ENCODE measurements at places on chromosomes 5 and 9. TPM values are rescaled to one million over a fixed set of nuclear protein-coding genes. Genes with fewer than 3 reads are reported as not detected.

- DNase-seq, result no peak
- H3K36me3 ChIP-seq, result peaks cover 23% of the 10 kb centered on the region
- no peaks in the 10 kb centered on the region for H3K27me3 ChIP-seq
- H3K4me1 ChIP-seq, result peaks cover 61% of the 10 kb centered on the region
- no peak overlapping the region for H3K27ac ChIP-seq
Observed at GRCh38 chr9:38009990-38010389, 59.0 kb downstream of the SHB start.

DNA sequence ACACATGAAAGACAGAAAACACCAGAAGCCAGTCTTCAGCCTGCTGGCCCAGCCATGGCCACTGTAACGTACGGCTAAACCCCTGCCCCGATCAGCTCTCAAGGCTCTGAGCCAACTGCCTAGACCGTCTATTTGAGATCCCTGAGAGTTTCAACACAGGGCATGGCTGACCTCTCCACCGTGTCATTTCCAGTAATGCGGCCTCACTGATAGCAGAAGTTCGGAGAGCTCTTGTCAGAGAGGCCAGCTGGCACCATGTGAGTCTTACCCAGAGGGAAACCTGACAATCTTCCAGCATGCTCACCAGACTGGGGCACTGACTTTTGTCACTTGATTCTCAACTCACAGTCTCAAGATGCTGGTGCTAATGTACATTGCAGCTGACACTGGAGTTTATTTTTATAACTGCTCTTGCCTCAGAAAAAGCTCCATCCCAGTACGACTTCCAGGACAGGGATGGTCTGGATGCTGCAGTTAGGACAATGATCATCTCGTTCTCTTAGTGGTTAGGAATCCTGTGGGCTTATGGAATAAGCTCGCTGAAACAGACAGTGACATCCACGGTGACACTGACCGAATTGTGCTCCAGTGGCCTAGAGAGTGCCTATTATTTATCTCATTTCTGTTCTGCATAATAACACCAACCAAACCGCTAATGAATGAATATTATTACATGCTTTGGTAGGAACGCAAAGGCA is 372.7 kb downstream of the ICE1 start:
- no peaks in the 10 kb centered on the region for H3K27me3 ChIP-seq
- no peak overlapping the region for H3K27ac ChIP-seq
- H3K4me1 ChIP-seq, result no peaks in the 10 kb centered on the region
- DNase-seq, result no peak
- H3K36me3 ChIP-seq, result no peaks in the 10 kb centered on the region

PRDM9 gene
- not detected for polyA plus RNA-seq

SLF1 gene
- 3.5 TPM for polyA plus RNA-seq

DNA sequence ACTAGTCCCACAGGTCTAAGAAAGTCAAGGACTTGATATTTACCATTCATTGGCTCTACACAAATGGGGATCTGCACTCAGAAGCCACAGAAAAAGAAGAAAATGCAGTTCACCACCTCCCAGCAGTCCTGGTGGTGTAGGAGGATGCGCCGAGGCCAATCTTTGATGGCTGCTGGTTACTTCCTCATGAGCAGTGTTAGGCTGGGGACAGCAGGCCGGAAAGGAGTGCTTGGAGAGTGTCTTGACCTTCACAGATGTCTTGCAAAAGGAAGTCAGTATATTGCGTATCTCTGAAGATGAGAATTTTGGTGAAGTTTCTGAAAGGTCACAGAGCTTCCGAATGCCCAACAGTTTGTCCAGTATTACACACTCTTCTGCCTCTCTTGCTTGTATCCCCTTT is 597.0 kb downstream of the EBF1 start:
- no peak overlapping the region for H3K27ac ChIP-seq
- no peak overlapping the region for H3K4me3 ChIP-seq
- DNase-seq, result no peak
- H3K27me3 ChIP-seq, result no peaks in the 10 kb centered on the region
- no peaks in the 10 kb centered on the region for H3K36me3 ChIP-seq
- H3K4me1 ChIP-seq, result no peaks in the 10 kb centered on the region

- H3K4me3 ChIP-seq, result no peak overlapping the region
- H3K27me3 ChIP-seq, result no peaks in the 10 kb centered on the region
- H3K27ac ChIP-seq, result no peak overlapping the region
- H3K36me3 ChIP-seq, result no peaks in the 10 kb centered on the region
- no peaks in the 10 kb centered on the region for H3K4me1 ChIP-seq
- no peak for DNase-seq
Observed at GRCh38 chr9:118962426-118962825, 406.8 kb downstream of the BRINP1 start.

OR13F1 gene
- polyA plus RNA-seq, result not detected

GRCh38 chr9:105299190-105299854 is 54.9 kb downstream of the SLC44A1 start:
- H3K27ac ChIP-seq, result peak overlapping the region; percentile 61
- peaks cover 27% of the 10 kb centered on the region for H3K4me1 ChIP-seq
- DNase-seq, result no peak

- H3K4me1 ChIP-seq, result no peaks in the 10 kb centered on the region
- no peaks in the 10 kb centered on the region for H3K27me3 ChIP-seq
- H3K36me3 ChIP-seq, result no peaks in the 10 kb centered on the region
- no peak overlapping the region for H3K4me3 ChIP-seq
- no peak for DNase-seq
- no peak overlapping the region for H3K27ac ChIP-seq
Observed at GRCh38 chr9:78218890-78219289, 17.0 kb upstream of the CEP78 start.

SLC25A48 gene
- not detected for polyA plus RNA-seq

DNA sequence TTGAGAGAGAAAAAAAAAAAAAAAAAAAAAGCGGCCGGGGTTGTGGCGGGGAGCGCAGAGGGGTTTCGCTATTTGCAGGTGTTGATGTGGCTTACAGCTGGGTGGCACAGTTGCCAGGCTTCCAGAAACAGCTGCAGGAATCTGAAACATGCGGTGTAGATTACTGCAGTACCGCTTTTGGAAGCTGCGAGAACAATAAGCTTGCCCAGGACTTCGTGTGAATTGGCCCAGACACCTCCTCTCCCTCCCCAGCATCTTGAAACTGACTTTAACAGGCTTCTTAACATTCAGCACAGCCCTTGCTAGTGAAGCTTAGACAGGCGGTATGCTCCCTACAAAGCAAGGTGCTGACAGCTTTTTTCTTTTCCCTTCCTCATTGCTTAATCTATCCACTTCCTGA is 104.0 kb downstream of the ATP10B start:
- DNase-seq, result no peak
- no peaks in the 10 kb centered on the region for H3K36me3 ChIP-seq
- H3K4me1 ChIP-seq, result no peaks in the 10 kb centered on the region
- no peaks in the 10 kb centered on the region for H3K27me3 ChIP-seq
- H3K27ac ChIP-seq, result no peak overlapping the region
- no peak overlapping the region for H3K4me3 ChIP-seq

GRCh38 chr9:96874947-96875460 is 20.7 kb upstream of the ZNF782 start:
- H3K27ac ChIP-seq, result peak overlapping the region; percentile 98
- peaks cover 21% of the 10 kb centered on the region for H3K4me1 ChIP-seq
- peak overlapping the region; percentile 85 for H3K4me3 ChIP-seq
- DNase-seq, result peak; percentile 90
- H3K27me3 ChIP-seq, result peaks cover 2% of the 10 kb centered on the region
- H3K36me3 ChIP-seq, result no peaks in the 10 kb centered on the region

DNA sequence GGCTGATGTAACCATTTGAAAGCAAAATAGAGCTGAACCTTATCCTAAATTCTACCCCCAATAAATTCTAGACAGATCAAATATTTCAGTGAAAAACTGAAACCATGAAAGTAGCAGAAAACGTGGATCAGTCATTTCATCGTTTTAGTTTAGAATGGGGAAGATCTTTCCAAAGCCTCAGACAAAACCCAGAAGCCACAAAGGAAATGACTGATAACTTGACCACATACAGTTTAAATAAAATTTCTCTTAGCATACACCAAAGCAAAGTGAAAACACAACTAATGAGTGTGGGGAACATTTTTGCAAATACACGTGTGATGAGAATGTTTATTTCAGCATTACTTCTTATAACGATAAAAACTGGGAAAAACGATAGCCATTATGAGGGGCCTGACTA is 284.8 kb downstream of the ADGRV1 start:
- H3K27me3 ChIP-seq, result no peaks in the 10 kb centered on the region
- no peak overlapping the region for H3K27ac ChIP-seq
